ENCODE measurements at places on chromosomes 2 and 18. TPM values are rescaled to one million over a fixed set of nuclear protein-coding genes. Genes with fewer than 3 reads are reported as not detected.

The NT5C1B gene
- total RNA-seq: not detected

The PDE1A gene
- 1.0 TPM for total RNA-seq

DNA sequence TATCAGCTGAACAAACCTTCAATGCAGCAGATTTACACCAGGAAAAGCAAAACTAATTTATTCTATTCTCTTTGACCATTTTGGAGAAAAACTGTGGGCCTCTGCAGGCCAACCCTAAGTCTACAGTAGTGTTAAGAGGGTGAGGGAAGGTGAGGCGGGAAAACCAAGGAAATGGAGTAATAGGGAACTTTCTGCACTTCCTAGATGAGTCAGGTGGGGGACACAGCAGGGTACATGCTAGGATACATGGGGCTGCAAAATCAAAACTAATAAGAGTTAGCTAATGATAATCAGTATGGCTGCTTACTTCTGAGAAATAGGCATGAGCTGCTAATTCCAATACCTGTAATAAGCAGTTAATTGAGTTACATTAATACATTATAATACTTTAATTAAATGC lies 66.0 kb upstream of the PGAP1 start:
- H3K36me3 ChIP-seq: peaks cover 13% of the 10 kb centered on the region
- no peaks in the 10 kb centered on the region for H3K27me3 ChIP-seq
- H3K4me3 ChIP-seq: no peak overlapping the region
- no peak for DNase-seq

- DNase-seq: no peak
- H3K36me3 ChIP-seq: no peaks in the 10 kb centered on the region
- no peak overlapping the region for H3K4me3 ChIP-seq
- H3K27me3 ChIP-seq: no peaks in the 10 kb centered on the region
Measured at GRCh38 chr2:235366807-235367206, 127.0 kb upstream of the AGAP1 start.

GRCh38 chr2:241943961-241944575 lies 74.5 kb downstream of the RTP5 start:
- H3K27me3 ChIP-seq: no peaks in the 10 kb centered on the region
- no peaks in the 10 kb centered on the region for H3K4me1 ChIP-seq
- no peaks in the 10 kb centered on the region for H3K36me3 ChIP-seq
- H3K27ac ChIP-seq: no peak overlapping the region
- H3K4me3 ChIP-seq: no peak overlapping the region

GRCh38 chr2:88831071-88831791 lies 139.8 kb downstream of the RPIA start:
- DNase-seq: no peak
- no peaks in the 10 kb centered on the region for H3K4me1 ChIP-seq
- H3K27ac ChIP-seq: no peak overlapping the region
- no peaks in the 10 kb centered on the region for H3K36me3 ChIP-seq
- H3K4me3 ChIP-seq: no peak overlapping the region

- H3K27ac ChIP-seq: no peak overlapping the region
- H3K4me1 ChIP-seq: no peaks in the 10 kb centered on the region
- no peaks in the 10 kb centered on the region for H3K27me3 ChIP-seq
- DNase-seq: no peak
- no peak overlapping the region for H3K4me3 ChIP-seq
Measured at GRCh38 chr18:44900627-44901026, 219.9 kb downstream of the SETBP1 start.

- no peak overlapping the region for H3K4me3 ChIP-seq
- H3K4me1 ChIP-seq: no peaks in the 10 kb centered on the region
Measured at GRCh38 chr18:29361843-29362242, 1184.9 kb upstream of the CDH2 start.

DNA sequence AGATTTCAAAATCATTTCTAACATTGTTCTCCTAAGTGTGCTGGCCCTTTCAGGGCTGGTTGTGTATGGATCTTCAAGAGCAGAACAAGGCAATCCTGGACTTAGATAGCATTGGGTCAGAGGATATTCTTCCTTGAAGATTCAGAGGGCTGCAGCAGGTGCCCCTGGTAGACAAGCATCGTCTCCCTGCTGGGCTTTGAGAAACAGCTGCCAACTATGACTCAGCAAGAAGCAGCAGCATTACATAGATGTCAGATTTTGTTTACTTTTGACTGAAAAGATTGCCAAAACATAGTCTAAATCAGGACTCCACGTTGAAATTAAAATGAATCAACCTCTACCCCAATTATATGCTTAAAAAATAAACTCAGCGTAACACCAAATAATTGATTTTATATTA lies 618.8 kb downstream of the SOCS6 start:
- no peaks in the 10 kb centered on the region for H3K36me3 ChIP-seq
- H3K4me1 ChIP-seq: no peaks in the 10 kb centered on the region
- H3K27ac ChIP-seq: no peak overlapping the region
- no peaks in the 10 kb centered on the region for H3K27me3 ChIP-seq
- H3K4me3 ChIP-seq: no peak overlapping the region
- DNase-seq: no peak

GRCh38 chr18:21456428-21457178 lies 143.9 kb downstream of the ESCO1 start:
- no peaks in the 10 kb centered on the region for H3K36me3 ChIP-seq
- H3K27me3 ChIP-seq: no peaks in the 10 kb centered on the region
- no peak for DNase-seq
- no peak overlapping the region for H3K27ac ChIP-seq
